ENCODE measurements at places on chromosomes 3 and 15.

DNA sequence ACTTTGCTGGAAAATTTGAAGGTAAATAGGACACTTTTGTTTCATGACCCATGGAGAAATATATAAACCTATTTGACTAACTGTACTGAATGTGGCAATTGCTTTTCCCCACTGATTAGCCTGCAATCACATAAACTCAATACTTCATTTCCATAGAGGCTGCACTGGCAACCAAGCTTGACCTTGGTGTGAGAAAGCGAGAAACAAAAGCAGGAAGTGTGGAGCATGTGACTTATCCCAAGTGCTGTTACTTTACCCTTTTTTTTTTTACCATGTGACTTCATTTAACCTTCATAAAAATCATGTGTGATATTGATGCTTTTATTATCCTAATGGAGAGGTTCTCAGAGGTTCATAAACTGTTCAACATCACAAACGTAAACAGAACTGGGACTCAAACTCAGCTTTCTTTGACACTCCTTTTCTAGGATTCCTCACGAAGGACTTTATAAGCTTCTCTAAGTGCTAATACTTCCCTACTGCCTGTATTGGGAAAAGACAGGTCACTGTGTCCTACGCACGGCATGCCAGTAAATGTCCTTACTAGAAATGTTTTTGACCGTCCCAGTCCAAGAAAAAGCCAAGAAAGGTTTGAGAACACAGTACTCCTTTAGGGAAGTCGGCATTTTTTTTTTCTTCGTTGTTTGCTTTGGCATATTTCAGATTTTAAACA is 34.9 kb upstream of the ZNF385D start:
- DNase-seq, result no peak

DNA sequence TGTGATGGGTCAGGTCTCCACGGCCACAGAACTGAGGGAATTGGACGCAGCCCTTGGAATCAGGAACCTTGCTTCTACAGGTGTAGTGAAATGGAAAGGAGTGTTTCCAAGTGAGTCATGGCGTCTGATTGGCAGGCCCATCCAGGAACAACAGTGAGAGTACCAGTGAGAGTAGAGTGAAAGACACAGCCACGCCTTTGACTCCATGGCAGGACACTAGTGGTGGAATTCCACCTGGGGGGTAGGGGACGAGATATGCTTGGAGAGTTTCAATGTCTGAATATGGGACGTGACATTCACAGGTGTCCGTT is 3.0 kb upstream of the SLC28A1 start:
- DNase-seq, result no peak

DNA sequence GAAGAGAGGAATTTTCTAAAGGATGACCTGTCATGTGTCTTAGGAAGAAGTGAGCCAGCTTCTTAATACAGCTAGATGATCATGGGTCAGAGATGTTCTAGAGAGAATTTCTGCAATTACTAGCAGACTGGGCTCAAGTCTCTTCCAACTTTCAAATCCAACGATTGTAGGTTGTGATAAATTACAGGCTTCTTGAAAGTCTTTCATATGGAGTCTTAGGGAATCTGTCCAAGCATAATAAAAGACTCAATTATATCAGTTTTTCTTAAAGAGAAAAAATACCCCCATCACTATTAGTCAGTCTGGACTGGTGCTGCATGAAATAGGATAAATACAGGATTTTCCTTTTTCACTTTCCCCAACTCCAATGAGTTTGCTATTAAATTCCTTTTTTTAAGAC is 59.1 kb downstream of the DRD3 start:
- DNase-seq, result no peak

DNA sequence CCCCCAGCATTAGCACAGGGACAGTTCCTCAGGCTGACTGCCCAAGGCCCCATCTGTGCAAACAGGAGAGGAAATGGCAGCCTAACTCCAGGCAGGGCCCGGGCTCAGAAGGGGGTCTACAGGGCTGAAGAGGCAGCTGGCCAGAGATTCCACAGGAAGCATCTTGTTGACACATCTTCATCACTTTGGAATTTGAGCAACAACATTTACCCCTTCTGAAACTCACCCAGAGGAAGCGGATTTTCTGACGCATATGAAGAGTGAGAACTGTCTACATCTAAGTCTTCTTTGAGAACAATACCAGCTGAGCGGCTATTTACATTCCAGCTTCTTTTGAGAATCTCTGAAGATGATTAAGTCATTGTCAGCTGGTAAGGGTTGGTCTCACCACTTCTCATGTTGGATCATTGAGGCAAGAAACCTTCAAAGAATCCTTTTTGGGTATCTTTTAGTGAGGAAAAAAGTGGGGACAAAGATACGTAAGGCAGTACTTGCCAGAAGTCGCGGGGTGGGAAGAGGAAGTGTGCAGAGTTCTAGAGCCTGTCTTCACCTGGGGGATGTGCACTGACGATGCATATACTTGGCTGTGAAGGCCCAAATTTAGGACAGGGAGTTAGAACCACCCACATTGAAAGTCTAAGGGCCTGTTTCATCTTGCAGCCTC is 25.4 kb upstream of the SRP14 start:
- DNase-seq, result peak; percentile 43

- DNase-seq, result no peak
Measured at GRCh38 chr3:39935261-39935660, 125.9 kb downstream of the MYRIP start.

GRCh38 chr3:38311941-38312340 is 29.8 kb downstream of the SLC22A14 start:
- DNase-seq, result no peak

GRCh38 chr3:125381743-125382142 is 6.6 kb upstream of the ZNF148 start:
- DNase-seq, result no peak

GRCh38 chr15:37203050-37203449 is 102.7 kb upstream of the MEIS2 start:
- no peak for DNase-seq

DNA sequence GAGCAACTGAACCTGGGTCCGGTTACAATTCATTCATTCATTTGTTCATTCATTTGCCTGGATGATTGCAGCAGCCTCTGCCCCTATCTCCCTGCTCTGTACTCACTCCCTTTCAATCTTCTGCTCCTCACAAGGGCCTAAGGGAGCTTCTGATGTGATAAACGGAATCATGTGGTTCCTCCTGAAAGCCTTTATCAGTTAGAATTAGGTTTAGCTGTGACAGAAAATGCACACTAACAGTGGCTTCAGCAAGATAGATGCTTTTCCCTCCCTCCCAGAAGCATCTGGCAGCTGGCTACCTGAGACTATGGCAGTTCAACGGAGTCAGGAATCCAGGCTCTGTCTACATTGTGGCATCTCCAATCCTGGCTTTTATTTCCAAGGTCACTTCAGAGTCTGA is 196.0 kb downstream of the ADAMTS9 start:
- no peak for DNase-seq

GRCh38 chr15:38631119-38632075 is 66.8 kb upstream of the RASGRP1 start:
- DNase-seq, result no peak

- no peak for DNase-seq
Measured at GRCh38 chr3:70180664-70181063, 131.8 kb downstream of the MDFIC2 start.

GRCh38 chr15:41334293-41335120 is 1.8 kb downstream of the NUSAP1 start:
- DNase-seq, result peak; percentile 20

- no peak for DNase-seq
Measured at GRCh38 chr3:192642651-192643050, 84.7 kb downstream of the FGF12 start.

GRCh38 chr3:45958321-45958791 is 15.1 kb downstream of the CXCR6 start:
- DNase-seq, result no peak

Measured in NAMALWA (cell line).